GM12891 (cell line): ENCODE measurements at places on chromosomes 1 and 21.

GRCh38 chr1:35675773-35676172 is 34.4 kb upstream of the PSMB2 start:
- no peak for DNase-seq

GRCh38 chr1:14090062-14090461 is 390.1 kb downstream of the PRDM2 start:
- no peak for DNase-seq

DNA sequence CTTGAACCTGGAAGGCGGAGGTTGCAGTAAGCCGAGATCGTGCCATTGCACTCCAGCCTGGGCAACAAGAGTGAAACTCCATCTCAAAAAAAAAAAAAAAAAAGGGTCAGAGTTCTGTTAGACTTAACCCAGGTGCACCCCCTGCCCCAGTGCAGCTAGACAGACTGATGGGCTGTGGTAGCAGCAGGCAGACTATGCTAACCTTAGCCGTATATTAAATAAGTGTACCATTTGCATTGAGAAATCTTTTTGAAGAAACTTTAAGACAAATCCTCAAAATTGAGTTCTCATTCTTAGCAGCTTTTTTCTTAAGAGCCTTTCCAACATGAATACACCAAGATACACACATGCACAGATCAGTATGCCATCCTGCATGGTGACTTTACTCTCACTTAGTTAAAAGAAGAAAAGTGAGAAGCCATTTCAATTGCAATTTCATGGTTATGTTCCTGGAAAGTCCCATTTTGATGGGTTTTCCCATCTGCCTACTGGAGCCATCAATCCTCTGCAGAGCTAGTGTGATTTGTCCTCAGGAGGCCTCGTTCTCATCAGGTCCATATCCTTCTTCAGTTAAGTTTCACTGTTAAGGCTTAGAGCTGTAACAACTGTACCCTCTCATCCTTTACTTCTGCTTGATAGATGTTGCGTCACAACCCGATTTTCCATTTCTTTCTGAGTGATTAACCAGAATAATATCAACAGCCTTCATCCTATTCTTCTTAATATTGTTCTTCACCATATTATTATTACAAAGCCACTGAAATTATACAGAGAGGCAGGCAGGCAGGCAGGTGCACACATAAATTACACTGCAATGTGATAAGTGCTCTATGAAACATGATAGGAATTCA is 7.3 kb downstream of the FCRLB start:
- DNase-seq, result no peak

DNA sequence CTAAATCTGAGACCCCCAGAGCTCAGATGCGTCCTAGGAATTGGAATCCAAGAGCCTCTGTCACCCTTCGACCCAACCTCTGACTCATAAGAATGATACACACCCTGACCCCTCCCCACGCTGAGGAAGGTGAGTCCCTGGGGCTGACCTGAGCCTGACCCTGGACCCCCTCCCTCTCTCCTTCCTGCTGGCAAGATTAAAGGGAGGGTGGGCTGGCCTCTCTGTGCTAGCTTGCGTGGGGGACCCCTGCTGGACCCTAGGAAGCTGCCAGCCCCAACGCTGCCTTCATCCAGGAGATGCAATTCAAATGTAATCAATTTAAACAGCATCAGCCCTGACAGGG is 627 bp downstream of the PLEKHA6 start:
- DNase-seq, result no peak

DNA sequence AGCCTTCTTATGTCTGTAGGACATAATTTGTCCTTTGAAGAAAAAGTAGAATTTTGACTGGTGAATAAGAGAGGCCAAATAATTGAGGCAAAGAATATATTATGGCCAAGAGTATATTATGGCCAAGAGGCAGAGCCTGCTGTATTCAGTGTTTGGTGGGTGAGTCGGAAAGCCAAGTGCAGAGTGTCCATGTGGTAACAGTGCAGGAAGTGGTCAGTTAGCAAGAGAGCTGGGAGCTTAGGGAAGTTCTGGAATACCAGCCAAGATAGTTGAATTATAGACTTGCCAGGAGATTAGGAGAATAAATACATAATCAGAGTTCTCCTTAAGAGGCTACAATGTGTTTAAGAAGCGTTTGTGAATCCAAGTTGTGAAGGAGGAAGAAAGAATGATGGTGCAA is 131.5 kb upstream of the LMO4 start:
- DNase-seq, result no peak

DNA sequence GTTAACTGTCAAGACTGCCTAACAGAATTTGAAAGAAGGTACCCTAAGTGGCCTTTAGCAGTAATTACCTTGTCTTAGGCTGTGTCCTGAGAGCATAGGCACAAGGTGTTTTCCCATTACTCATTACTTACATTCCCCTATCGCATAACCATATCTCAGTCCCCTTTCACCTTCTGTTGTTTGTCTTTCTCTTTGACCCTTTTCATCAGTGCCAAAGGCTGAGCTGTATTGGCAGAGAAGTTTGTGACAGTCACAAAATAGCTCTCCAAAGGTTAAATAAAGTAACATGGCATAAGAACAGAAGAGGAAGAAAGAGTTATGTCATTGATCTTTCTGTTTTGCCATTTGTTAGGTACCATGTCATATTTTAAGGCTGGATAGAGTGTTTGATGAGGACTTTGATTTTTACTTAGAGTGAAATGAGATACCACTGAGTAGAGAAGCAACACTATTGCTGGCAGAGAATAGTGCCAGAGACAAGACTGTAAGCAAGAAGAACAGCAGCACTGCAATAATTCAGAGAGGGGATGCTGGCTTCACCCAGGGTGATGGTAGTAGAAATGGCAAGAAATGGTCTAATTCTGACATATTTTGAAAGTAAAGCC is 497.8 kb downstream of the TTLL7 start:
- DNase-seq, result no peak

DNA sequence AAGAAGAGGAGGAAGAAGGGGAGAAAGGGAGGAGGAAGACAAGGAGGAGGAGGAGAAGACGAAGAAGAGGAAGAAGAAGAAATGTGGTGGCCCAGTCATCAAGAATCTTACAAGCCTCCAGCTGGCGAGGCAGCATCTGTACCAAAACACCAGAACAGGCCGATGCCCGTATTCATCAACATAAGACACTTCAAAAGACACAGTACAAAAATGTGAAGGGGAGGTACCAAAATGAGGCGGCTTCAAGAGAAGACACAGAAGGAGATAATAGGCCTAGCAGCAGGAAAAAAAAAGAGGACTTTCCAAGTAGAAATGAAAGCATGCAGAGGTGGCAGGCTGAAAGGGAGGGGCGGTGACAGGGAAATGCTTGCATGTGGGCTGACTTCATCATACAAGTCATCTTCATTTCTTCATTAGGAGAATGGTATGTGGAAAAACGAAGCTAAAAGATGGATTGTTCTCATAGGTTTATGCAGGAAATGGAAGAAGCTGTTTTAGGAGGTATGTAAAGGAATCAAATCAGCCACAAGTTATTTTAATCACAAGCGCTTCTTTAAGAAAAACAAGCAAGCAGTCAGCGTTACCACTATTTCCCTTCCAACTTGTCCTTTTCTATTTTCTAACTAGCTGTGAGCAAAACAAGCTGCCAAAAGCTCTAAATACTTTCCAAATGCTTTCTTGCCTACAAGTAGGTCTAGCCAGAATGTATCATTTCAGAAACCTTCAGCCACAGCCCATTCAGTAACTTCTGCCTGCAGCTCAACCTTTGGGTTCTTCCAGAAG is 192.3 kb downstream of the SLC45A1 start:
- no peak for DNase-seq
